SJSA1 (cell line): ENCODE measurements at places on chromosomes 6 and 20.

DNA sequence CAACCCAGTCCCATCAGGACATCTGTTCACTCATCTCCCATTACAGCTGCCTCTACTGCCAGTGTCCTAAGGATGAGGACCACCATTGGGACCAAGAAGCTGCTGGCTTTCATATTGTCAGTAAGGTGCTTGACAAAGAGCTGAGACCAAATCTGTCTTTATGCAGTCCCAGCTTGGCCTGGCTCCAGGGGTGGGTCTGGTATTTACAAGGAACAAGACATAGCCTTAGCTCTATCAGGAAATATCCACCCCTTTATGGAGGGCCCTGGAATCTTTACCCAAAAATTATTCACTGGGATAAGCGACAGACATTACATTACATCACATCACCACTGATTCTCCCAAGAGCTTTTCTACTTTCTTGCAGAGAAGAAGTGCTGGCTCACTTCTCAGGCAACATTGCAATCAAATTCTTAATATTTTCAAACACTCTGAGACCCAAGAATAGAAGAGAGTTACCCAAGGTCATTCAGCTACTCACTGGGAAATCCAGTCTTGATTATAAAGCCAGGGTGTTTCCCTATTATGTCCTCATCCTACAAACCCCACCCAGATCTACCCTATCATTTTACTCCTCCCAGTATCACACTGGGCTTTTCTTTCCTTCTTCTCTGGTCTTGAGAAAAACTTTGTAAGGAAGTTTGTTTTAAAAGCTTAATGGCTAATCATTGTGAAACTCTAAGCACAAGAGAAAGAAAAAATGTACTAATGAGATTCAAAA lies 11.5 kb upstream of the PI3 start:
- no peak for DNase-seq

DNA sequence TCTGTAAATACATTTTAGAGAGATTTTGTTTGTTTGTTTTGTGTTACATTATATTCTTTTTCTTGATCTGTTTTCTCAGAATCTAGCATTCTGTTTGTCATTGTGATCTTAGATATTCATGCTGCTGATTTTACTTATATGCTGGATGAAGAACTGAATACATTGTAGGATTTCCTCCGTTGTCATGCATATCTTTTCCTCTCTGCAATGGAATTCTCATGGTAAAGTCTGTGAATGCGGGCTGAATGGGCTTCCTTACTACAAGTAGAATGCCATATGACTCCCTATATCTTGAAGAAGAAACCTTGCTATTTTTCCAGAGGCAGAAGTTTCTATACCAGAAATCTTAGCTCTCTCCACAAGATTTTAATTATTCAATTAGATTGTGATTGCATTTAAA lies 2.4 kb upstream of the DEFB114 start:
- DNase-seq: no peak

GRCh38 chr6:40413239-40413638 lies 173.9 kb downstream of the LRFN2 start:
- no peak for DNase-seq

DNA sequence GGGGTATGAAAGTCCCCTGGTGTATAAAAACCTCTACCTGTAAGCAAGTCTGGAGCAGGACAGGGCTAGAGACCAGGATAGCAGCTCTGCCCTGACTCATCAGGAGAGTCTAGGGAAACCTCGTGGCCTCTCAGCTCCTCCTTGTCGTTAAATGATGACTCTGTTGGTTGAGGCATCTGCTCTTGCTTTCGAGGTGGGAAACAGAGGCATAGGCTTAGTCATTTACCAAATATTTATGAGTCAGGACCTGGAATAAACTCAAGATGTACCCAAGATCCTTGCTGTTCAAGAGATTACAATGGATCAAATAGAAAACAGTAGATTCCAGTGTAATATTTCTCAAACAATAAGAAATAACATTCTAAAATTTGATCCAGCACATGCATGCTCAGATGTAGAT lies 5.5 kb downstream of the MANBAL start:
- peak; percentile 93 for DNase-seq

DNA sequence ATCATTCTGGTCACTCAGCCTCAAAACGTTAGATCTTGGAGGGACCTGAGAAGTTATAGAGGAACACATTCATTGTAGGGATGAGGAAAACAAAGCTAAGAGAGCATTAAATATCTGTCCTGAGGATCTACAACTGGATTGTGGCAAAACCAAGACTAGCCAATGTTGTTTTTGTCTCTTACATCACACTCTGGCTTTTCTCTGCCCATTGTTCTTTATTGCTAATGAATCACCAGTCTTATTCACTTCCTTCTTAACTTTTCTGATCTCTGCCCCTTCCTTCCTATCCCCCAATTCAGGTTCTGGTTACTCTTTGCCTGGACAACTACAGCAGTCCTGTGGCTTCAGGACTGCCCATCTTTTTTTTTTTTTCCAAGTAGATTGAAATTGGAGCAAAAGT lies 57.0 kb upstream of the PREP start:
- DNase-seq: no peak

- DNase-seq: no peak
Measured at GRCh38 chr6:119627908-119628669, 278.5 kb upstream of the MAN1A1 start.

DNA sequence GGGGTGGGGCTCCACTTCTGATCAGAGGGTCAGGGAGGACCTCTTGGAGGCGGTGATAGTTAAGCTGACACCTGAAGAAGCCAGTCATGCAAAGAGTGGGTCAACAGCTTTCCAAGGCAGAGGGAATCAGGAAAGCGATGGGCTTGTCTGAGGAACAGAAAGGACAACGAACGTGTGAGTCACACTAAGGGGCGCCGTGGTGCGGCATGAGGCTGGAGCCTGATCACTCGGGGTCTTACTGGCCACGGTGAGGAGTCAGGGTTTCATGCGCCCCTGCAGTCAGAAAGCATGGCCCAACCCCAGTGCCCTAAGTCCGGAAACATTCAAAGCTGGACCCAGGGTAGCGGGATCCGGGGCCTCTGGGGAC lies 50.6 kb upstream of the SLC32A1 start:
- no peak for DNase-seq

- DNase-seq: no peak
Measured at GRCh38 chr6:20092071-20092566, 120.2 kb downstream of the MBOAT1 start.
